ENCODE measurements at places on chromosomes 4 and X.
A peak's percentile ranks its signal among the peaks of the same experiment; 100 is the strongest.

DNA sequence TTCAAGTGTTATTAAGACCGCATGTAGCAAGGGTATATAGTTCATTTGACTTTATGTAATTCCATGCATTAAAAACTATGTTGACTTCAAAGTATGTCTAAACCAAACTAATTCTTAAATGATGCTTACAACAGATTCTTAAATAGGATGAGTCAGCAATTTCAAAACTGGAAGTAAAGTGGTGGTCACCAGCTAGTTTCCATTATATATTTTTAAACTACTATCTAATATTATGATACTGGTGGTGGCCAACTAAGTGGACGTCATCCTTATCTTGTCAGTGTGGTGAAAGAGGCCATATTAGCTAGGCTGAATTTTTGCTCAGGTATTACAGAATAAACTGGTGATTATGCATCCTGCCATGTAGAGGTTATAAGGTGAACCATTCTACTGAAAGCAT, 1.2 kb downstream of the IL15 start:
- no peak for DNase-seq

DNA sequence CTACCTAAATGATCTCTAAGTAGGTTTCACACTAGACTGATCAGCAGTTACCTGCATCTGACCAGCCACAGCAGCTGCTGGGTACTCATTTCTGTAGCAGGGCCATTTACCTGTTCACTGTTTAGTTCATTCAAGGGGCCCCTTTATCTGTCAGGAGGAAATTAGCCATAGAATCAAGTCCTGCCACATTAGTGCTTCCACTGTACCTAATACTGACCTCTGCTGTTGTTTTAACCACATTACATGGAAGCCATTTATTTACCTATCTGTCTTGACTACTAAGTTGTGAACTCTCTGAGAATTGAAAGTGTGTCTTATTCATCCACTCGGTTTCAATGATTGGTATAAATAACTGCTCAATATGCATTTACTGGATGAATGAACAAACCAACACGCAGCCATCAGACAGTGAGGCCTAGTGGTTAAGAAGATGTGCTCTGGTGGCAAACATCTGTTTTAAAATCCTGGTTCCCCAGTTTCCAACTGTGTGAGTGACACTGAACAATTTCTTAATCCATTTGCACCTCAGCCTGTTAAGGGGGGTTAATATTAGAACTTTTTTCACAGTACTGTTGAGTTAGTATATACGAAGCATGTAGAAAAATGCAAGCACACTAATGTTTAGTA, 30.0 kb upstream of the ANXA5 start:
- DNase-seq: no peak

GRCh38 chr4:41281038-41281634, 24.4 kb downstream of the UCHL1 start:
- no peak for DNase-seq

GRCh38 chr4:43251841-43252240, 359.3 kb downstream of the GRXCR1 start:
- no peak for DNase-seq

DNA sequence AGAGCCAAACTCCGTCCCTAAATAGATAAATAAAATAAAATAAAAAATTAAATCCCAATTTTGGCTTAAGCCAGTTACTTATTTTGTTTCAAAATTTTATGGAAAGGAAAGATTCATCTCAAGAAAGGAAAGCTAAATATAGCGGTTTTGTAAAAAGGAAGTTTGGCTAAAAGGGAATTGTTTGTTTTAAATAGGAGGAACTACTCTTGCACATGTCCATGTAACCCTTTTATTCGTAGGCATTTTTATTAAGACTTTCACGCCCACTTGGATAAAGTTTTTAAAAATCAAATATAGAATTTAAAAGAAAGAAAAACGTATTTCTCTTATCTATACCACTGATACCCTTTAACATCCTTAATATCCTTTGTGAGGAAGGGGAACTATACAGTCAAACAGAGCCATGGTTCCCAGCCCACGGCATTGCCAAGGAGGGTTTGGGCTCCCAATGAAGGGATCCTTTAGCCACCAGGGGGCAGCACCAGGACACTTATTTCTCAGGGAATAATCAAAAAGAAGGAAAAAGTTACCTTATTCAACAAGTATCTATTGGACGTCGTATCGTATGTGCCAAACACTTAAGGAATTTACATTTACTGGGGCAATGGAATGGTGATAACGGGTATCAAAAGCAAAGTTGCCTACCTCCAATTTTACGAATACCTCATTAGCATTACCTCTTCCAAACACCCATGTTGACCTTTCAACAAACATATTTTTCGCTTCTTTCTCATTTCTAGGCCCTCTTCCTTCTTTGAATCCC, 27.7 kb downstream of the CDKN2AIP start:
- DNase-seq: peak; percentile 93

GRCh38 chr4:77843628-77844027, 19.0 kb upstream of the MRPL1 start:
- no peak for DNase-seq

GRCh38 chr4:62394766-62395165, 1194.6 kb downstream of the ADGRL3 start:
- no peak for DNase-seq

DNA sequence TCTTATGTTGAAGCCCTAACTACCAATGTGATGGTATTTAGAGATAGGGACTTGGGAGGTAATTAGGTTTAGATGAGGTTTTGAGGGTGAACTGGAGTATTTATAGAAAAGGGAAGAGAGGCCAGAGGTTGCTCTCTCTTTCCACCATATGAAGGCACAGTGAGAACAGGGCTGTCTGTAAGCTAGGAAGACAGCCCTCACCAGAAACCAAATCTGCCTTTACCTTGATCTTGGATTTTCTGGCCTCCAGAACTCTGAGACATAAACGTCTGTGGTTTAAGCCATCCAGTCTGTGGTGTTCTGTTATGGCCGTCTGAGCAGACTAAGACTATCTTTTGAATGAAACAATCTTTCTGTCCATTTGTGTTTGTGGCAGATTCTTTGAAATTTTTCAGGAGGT, 223.7 kb downstream of the PDHA2 start:
- no peak for DNase-seq

DNA sequence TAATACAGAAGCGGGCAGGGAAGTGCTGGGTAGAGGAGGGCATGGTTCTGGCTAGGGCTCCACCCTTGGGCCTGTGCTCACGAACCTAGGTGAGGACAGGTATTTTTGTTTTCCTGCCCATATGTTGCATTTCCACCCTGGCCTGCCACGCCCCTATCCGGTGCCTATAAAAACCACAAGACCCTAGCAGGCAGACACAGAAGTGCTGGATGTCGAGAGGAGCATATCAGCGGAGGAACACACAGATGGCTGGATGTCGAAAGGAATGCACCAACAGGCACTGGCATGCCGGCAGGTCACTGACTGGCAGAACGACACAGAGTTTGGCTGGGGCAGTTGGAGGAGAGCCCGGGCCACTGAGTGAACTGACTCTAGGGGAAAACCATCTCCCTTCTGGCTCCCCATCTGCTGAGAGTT, 316.6 kb upstream of the BOD1L1 start:
- no peak for DNase-seq

GRCh38 chr4:40212674-40213527, 16.1 kb downstream of the RHOH start:
- DNase-seq: no peak

- DNase-seq: no peak
Measured at GRCh38 chrX:103615781-103616371, 8.1 kb downstream of the TCEAL3 start.

DNA sequence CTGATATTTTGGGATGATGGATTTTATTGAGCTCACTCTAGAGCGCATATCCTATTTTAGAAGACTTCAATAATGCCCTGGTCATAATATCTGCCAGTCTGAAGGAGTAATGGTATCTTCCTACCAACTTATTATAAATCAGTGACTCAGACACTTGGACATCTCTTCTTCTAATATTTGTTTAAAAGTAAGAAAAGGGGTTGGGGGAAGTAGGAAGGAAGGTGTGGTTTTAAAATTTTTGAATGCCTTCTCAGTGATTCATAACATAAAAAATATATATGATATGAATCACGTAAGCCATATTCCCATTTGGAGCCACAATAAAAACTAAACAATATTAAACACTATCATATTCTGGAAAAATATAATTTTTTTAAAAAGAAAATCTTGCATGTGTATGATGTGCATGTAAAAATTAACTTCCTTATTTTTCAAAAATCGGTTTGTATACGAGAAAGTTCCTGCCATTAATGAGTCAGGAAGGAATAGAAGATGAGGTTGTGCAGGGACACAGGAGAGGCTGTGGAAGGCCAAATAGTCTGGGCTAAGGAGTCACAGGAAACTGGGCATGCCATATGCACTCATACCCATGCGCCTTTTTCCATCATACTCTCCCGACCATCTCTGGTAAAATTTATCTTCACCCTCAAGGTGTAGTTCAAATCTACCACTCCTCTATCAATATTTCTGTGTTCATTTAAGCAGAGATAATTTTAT, 286.5 kb downstream of the EPHA5 start:
- no peak for DNase-seq

GRCh38 chr4:89248879-89249281, 58.7 kb downstream of the GPRIN3 start:
- DNase-seq: no peak

DNA sequence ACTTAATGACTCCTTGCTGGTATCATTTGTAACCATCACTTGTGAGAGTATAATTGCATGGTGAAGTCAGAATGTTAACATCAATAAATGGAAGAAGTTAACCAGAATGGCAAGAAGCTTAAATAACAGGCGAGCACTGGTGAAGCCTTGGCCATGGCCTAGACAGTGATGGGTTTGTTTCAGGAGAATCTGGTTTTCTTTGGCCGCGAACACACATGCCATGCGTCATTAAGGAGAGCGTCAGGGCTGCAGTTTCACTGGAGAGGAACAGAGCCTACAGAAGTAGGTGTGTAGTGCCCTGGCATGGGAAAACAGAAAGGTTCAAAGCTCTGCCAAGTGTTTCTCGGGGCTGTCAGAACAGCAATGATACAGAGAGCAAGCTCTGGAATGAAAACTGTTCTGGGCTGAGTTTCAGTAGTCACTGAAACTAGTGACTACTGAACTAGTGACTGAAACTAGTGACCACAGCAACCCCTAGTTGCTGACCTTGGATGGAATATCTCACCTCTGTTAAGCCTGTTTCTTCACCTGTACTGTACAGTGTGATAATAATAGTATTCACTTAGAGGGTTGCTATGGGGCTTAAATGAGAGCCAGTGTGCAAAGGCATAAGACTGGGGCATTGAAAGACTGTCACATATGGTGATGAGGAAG, 93.8 kb downstream of the C4orf51 start:
- no peak for DNase-seq

- no peak for DNase-seq
Measured at GRCh38 chr4:14117575-14118238, 490.2 kb upstream of the BOD1L1 start.

- no peak for DNase-seq
Measured at GRCh38 chrX:138711399-138712347, at the start of gene FGF13. Gene FGF13 (minus strand): TSS chrX:138711717. CDS start chrX:138711003, 714 bp downstream.

DNA sequence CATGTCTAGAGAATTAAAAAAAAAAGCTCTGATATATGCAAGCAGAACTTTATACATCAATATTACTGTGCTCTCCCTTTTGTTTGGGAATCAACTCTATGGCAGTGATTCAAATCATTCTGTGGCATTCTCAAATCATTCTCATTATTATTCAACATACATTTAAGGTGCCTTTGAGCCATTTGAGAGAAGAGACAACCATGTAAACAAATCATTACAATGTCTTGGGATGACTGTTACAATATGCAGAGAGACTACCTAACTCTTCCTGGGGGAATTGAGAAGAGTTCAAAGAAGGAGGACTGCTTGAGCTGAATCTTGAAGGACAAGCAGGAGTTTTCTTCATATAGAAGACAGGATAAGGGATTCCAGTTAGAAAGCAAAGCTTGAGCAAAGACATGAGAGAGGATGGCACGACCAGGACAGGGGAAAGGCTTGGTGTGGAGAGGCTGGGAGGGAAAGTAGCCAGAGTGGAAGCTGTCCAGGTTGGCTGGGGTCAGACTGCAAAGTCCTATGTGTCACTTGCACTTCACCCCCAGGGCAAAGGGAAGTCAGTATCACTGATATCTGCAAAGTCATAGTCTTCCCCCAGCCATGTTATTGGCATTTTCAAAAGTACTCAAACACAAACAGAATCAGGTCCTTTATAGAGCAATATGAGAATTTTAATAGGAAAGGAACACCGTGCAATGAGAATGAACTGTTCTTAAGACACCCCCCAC, 9.0 kb downstream of the SEC24D start:
- DNase-seq: no peak

- DNase-seq: no peak
Measured at GRCh38 chr4:53841711-53842110, 222.7 kb downstream of the CHIC2 start.

- DNase-seq: no peak
Measured at GRCh38 chr4:97670703-97671269, 472.5 kb downstream of the STPG2 start.

DNA sequence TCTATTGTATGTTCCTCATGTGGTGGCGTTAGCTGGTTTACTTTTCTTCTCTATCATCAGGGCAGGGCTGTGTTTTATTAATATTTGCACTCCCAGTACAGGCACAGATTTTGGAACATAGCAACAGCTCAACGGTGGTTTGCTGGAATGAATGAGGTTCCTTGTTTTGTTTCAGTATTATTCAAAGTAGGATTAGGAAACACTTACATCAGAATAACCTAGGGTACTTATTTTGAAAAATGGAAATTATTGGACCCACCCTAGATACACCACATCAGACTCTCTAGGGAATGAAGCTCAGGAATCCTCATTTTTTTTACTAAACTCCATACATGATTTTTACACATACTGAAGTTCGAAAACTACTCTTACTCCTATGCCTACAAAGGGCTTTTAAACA, 108.8 kb upstream of the ENPEP start:
- no peak for DNase-seq

DNA sequence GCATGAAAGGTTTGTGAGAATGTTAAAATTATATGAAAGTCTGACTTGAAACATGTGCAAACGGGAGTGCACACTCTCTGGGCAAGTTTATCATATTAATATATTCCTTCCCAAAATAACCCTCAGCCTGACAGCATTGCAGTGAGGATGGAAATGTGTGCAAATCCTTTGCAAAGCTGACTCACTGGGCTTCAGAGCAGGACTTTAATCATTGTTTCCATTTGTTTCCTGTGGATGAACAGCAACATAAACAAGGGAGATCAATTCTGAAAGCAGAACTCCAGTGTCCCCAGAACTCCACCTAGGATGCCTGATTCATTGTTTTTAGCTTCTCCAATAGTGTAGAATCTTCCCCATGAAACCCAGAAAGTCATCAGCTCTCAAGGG, 32.9 kb downstream of the SLC2A9 start:
- DNase-seq: no peak

DNA sequence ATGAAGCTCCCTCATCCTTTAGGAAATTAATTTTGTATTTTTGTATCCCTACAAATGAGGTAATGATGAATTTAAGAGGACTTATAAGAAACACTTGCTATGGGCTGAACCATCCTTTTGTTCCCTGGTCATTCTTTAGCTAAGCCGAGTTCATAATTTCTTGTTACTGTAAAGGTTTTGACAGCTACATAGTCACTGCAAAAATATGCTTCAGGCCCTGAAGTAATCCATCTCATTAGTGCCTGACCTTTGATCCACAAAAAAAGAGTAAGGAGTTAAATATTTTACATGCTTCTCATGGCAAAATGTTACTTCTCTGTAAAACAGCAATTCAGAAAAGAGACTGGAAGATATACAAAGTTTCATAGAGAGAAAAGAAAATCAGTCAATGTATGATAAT, 290.6 kb upstream of the SLIT2 start:
- no peak for DNase-seq

- peak; percentile 72 for DNase-seq
Measured at GRCh38 chr4:74793757-74794381, 454 bp downstream of the BTC start.

All from ascending aorta (tissue), 2 donors.